ENCODE measurements at places on chromosomes 6 and 20.

DNA sequence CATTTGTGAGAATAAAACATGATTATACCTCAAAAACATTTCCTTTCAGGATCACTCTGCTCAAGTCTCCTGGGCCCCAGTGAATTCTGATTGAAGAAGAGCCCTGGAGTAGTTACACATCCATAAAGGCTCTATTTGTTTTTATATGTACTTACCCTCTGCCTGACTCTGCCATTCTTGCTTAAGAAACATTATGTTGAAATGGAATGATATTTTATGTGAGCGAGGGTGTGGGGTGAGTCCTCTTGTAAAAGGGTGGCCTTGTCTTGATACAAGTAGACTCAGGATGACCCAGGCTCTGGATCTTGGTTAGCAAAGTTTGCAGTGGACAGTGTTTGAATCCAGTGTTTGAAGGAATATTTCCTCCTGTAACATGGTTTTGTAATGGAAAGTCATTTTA lies 215.4 kb upstream of the PREP start:
- no peak for DNase-seq

GRCh38 chr20:6665621-6666355 lies 101.7 kb upstream of the BMP2 start:
- DNase-seq: peak; percentile 10

DNA sequence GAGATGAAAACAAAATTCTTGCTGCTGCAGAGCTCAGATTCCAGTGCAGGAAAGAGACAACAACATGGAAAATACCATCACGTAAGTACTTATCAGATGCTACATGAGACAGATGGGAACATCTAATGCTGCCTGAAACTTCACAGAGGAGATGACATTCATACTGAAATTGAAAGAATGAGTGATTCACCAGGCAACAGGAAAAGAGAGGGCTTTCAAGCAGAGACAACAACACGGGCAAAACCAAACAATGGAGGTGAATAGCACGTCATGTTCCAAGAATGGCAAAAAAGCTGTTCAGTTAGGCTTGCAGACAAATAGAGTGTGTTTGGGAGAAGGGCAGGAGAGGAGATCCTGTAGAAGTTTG lies 39.3 kb downstream of the GTF2H5 start:
- DNase-seq: no peak

DNA sequence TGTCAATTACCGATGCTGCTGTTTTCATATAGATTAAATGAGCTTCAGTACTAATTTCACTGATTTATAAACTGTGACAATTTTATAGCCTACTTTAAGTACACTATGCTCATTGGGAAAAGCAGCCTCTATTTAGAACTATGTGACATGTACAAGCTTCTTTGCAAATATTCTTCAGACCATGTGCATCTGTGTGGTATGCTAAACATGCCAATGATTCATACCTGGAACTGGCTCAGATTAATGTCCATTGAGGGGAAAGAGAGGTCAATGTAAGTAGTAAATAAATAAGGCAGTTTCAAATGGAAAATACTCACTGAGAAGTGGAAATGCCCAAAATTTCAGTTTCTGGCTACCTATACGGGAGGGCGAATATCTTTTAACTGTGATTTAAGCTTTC lies 777.7 kb downstream of the C6orf118 start:
- no peak for DNase-seq

DNA sequence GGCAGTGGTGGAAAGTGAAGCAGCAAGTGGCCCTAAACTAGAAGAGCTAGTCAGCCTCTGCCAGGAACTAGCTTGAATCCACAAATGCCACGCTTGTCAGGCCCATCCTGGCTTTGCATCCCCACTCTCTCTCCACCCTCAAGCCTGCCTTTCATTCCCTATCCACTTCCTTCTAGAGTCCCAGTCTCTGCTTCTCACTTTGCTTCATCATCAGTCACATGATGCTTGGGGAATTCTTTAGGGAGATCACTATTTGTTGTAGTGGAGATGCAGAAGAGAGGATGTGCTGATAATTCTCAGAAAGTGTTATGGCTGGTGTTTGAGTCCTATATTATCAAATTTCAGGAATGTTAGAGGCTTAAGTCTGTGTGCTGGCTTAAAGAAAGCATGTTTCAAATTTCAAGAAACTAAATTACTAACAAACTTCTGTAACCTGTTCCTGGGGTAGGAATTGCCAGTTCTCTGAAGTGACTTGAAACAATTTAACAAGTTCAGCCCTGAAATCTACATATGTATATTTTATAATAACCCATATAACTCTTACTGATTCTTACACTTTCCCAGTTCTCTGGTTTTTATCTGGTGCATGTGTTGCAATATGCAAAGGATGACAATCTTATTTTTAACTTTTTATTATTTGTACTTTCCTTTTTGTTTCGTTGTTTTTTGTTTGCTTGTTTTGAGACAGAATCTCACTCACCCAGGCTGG lies 7.5 kb downstream of the TRIM39 start:
- no peak for DNase-seq

GRCh38 chr6:22071270-22072041 lies 225.4 kb downstream of the PRL start:
- DNase-seq: no peak

DNA sequence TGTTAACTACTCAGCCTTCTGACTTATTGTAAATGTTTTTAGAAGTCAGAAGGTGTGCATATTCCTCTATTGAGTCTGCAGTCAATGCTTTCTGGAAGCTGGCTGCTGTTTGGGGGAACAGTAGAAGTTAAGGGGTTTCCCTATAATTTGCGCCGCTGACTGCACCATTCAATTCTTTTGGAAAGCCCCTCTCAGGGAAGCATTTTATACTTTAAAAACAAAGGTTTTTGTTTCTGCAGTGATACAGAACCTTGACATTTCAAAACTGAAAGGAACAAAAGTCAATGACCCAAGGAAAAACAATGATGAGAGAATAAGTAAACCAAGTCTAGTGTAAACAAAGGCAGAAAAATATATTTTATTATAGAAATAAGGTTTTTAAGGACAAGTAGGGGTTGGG lies 120.8 kb upstream of the TNFAIP3 start:
- DNase-seq: no peak

DNA sequence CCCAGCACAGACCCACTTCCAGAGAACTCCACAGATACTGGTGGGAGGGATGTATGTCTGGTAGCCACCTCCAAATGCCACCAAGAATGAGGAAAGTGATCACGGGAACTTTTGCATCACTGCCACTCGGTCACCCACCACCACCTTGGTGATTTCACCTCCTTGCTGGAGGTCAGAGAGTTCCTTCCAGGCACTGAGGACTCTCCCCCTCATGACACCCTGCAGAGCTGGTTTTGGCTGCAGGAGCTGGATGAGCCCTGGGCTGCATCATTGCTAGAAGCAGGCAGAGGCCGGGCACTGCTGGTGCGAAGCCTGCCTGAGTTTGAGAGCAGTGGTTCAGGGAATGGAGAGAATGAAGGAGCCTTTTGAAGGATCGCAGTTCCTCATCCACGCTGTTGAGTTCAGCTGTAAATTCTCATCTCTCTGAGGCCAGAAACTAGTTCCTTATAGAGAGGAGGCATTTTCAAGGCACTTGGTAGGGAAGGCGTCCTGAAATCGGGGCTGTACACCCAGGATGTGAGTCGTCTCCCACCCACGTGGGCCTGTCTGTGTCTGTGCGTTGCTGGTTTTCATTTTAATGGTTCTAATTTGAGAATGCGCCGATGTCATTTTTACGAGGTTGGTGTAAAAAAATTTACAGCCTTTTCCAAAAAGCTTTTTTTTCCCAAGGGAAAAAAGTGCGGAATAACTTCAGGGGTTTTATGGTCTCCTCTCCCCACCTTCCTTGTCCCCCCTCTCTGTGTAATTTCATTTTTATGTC lies 25.0 kb downstream of the FOXP4 start:
- DNase-seq: no peak

GRCh38 chr6:33419580-33420490 lies at the start of gene SYNGAP1:
Gene SYNGAP1 (plus strand): TSS chr6:33420065. CDS start chr6:33420265, 200 bp downstream.
- no peak for DNase-seq

GRCh38 chr6:82072751-82073150 lies 174.8 kb downstream of the IBTK start:
- no peak for DNase-seq

DNA sequence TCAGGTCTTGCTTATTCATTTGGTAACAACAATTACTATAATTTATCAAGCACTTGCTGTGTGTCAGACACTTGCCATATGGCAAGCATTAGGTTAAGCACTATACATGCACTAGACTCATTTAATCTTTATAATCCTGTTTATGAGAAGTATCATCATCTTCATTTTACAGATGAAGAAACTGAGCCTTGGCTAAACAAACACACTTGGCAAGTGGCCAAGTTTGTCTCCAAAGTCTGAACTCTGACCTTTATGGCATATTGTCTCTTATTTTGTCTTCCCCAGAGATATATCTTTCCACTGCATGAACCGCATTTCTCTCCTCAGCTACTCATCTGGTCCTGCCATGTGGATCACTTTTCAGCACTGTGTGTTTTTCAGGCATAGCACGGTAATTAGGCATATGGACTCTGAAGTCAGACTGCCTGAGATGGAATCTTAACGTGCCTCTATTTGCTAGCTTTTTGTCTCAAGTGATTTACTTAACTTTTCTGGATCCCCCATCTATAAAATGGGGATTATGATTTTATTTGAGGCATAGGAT lies 4.7 kb downstream of the ADGRF5 start:
- DNase-seq: no peak

GRCh38 chr6:28860581-28860980 lies 63.2 kb downstream of the TRIM27 start:
- DNase-seq: no peak

DNA sequence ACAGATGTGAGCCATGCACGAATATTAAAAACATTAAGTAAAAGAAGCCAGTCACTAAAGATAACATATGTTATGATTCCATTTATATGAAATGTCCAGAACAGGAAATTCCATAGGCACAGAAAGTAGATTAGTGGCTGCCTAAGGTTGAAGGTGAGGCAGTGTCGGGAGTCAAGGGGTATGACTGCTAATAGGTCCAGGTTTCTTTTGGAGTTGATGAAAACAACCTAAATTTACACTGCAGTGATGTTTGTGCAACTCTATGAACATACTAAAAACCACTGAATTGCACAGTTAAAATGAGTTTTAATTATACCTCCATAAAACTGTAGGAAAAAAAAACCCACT lies 14.4 kb downstream of the SRPK1 start:
- no peak for DNase-seq

All from NCI-H345 (cell line).